ENCODE measurements at places on chromosomes 2 and 18. TPM values are rescaled to one million over a fixed set of nuclear protein-coding genes. Genes with fewer than 3 reads are reported as not detected.

The ANKRD23 gene
- 3.2 TPM for total RNA-seq

The AQP4 gene
- 0.05 TPM for total RNA-seq

DNA sequence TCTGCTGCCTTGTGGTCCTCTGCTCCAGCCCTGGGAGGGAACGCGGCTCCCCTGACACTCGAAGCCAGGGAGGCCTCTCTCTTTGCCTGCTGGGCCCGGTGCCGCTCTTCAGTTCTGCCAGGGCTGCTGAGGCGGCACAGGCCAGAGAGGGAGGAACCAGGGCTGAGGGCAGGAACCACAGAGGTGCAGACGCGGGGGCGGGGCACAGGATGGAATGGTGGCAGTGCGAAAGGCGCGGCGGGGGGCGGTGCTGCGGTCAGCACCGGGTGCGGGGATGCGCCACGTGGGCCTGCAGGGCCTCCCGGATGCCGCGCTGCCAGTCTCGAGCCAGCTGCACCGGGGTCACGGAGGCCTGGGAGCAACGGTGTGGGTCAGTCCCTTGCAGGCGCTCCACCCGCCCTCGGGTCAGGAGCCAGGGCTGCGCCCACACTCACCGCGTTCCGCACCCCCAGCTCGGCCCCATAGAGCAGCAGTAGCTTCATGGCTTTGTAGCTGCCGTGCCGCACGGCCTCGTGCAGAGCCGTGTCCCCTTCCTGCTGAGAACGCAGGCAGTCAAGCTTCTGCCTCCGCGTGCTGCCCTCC, 4.4 kb downstream of the ANKRD23 start:
- peak; percentile 26 for ATAC-seq

The DUSP2 gene
- total RNA-seq: 1.5 TPM

The OSR1 gene
- 0.27 TPM for total RNA-seq

The CYP1B1 gene
- total RNA-seq: 0.33 TPM

All from motor neuron (in vitro differentiated cells).